NCI-H526 (cell line): ENCODE measurements at places on chromosomes 16 and 17.

- DNase-seq = peak; percentile 48
Measured at GRCh38 chr16:31460582-31461002, 1.3 kb downstream of the ARMC5 start.

DNA sequence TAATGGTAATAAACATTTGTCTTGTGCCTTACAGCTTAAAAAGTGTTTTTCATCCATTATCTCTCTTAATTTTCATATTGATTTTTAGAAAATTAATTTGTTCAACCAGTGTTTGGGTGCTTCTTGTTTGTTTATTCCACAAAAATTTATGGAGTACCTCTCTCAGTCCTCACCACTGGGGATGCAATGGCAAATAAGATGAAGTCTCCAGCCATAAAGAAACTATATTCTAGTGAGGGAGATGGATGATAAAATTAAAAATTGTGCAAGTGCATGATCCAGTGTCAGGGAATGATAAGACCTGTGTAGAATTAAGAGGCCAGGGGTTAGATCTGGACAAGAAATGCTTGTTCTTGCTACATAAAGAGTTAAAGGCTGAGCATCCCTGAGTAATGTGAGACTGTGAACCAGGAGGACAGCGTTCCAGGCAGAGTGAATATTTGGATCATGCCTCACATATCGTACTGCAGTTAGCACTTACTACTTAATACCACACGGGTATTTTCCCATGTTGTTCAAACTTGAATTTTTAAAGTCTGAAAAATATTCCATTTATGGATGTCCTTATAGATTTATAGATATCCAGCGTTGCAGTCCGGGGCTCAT lies 535.7 kb upstream of the HSBP1 start:
- no peak for DNase-seq

DNA sequence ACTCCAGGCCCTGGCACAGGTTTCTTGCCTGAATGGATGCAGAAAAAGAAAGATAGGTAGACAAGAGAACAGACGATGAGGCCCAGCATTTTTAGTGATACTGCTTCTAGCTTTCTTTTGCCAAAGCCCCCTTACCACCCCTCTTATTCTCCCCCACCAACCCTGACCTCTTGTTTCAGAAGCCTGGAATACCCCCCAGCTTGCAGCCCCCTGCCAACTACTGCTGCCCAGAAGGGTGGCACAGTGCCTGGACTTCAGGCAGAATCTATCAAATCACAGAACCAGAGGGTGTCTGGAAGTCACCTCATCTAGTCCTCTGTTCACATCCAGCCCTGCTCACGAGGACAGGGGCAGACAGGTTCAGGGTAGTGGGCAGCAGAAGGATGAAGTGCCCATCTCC lies 35.6 kb downstream of the NEUROD2 start:
- no peak for DNase-seq

- DNase-seq = no peak
Measured at GRCh38 chr17:36464765-36465088, 21.8 kb upstream of the ZNHIT3 start.

GRCh38 chr17:79154951-79155585 lies 80.4 kb downstream of the ENGASE start:
- peak; percentile 40 for DNase-seq

DNA sequence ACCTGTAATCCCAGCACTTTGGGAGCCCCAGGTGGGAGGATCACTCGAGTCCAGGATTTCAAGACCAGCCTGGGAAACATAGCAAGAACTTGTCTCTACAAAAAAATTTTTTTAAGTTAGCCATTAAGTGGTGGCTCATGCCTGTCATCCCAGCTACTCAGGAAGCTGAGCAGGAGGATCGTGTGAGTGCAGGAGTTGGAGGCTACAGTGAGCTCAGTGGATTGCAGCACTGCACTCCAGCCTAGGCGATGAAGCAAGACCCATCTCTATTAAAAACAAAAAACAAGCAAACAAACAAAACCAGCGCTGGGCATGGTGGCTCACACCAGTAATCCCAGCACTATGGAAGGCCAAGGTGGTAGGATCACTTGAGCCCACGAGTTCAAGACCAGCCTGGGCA lies 38.0 kb downstream of the HEATR3 start:
- DNase-seq = no peak

DNA sequence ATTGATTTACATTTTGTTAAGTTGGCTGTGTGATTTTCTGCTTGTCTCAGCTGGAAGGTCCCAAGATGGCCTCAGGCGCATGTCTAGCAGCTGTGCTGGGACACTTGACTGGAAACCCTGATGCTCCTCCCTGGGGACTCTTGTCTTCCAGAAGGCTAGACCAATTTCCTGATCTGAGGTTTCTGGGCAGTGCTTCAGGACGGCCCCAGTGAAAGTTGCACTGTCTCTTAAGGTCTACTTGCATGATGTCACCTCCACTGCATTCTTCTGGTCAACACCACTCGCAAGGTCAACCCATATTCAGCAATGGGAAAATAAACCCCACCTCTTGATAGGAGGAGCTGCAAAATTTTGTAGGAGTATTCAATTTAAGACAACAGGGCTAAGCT lies 116.0 kb downstream of the SALL1 start:
- no peak for DNase-seq

DNA sequence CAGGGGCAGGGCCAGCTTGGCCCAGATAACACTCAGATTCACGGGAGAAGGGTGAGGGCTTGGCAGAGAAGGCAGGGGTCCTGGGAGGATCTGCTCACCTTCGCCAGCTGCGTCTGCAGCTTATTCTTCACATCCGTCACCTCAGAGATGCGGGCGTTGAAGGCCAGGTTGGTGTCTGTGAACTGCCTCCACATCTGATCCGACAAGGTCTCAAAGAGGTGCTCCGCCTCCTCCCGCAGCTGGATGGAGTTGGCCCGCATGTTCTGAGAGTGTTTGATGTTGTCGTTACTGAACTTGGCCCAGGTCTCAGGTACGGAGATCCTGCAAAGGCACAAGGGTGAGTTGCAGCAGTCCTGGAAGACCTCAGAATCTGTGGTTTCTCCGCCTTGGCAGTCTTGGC lies 18.9 kb downstream of the TEKT5 start:
- no peak for DNase-seq

DNA sequence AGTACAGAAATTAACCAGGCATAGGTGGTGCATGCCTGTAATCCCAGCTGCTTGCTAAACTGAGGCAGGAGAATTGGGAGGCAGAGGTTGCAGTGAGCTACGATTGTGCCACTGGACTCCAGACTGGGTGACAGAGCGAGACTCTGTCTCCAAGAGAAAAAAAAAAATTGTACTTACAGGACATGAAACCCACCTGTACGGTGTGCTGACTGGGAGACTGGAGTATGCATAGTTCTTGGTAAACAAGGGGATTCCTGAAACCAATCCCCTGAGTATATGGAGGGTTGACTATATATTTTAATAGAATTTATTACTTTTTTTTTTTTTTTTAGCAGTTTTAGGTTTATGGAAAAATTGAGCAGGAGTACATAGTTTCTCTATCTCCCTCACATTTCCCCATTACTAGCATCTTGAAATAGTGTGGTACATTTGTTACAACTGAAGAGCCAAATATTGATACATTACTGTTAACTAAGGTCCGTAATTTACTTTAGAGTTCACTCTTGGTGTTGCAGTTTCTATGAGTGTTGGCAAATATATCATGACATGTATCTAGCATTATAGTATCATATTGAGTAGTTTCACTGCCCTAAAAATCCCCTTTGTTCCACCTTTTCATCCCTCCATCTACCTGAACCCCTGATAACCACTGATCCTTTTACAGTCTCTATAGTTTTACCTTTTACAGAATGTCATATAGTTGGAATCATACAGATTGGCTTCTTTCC lies 19.3 kb downstream of the TENT4B start:
- no peak for DNase-seq

GRCh38 chr17:34369571-34369970 lies 6.5 kb upstream of the CCL1 start:
- no peak for DNase-seq

DNA sequence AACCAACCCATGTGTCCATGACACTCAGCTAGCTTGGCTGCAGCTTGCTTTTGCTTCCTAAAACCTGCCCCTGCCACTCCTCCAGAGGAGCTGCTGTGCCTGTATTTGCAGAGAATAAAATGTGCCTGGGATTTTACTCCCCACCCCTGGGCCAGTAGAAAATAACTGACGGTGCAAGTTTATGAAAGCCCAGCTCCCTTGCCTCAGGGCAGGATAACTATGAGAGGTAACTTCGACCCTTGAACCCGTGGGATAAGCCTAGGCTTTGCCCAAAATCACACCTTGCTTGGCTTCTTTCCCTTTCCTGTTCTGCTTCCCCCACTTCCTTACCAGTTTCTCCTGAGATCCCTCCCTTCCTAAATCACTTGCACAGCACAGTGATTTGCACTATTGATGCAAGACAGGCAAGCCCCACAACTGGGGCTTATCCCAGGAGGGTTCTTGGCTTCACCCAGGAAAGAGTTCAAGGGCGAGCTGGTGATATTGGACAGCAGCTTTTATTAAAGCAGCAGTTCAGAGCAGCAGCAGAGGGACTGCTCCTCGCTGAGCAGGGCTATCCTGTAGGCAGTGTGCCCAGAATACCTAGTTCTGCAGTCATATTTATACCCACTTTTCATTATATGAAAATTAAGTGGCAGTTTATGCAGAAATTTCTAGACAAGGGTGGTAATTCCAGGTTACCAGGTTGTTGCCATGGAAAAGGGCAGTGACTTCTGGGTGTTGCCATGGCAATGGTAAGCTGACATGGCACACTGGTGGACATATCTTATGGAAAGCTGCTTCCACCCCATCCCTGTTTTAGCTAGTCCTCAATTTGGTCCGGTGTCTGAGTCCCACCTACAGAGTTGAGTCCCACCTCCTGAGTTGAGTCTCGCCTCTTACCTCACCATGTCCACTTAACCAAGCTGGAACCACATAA lies 6.3 kb upstream of the ERCC4 start:
- no peak for DNase-seq

- DNase-seq = no peak
Measured at GRCh38 chr16:3909791-3910583, 29.5 kb upstream of the CREBBP start.

DNA sequence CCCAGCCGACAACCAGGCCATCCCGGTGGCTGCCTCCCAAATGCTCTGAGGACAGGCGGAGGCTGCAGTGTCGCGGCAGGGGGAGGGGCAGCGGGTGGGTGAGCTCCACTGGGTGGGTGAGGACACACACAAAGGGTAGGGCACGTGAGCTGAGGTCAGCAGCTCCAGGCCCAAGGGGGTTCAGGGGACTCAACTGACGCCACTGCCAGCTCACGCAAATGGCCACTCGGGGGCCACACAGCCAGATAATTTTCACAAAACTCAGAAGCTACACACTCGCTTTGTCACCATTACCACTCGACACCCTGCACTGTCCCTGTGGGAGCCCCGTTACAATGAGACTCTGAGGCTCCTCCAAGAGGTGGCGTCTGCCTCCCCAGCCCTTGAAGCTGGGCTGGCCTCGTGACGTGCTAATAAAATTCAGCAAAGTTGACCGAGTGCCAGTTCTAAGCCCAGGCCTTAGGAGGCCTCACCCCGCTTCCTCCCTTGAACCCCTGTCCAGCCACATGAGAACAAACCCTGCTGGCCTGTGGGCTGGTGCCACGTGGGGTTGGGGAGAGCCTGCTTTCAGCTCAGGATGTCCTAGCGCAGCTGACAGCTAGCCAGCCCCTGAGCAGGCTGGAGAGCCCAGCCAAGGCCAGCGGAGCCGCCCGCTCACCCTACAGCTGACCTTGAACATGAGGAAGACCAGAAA lies 56.9 kb downstream of the RMI2 start:
- no peak for DNase-seq

- no peak for DNase-seq
Measured at GRCh38 chr16:31695667-31696066, 168.0 kb downstream of the AHSP start.

- DNase-seq = no peak
Measured at GRCh38 chr17:64061178-64061898, 40.9 kb upstream of the ICAM2 start.

GRCh38 chr16:67537636-67538591 lies 9.3 kb downstream of the RIPOR1 start:
- peak; percentile 29 for DNase-seq

DNA sequence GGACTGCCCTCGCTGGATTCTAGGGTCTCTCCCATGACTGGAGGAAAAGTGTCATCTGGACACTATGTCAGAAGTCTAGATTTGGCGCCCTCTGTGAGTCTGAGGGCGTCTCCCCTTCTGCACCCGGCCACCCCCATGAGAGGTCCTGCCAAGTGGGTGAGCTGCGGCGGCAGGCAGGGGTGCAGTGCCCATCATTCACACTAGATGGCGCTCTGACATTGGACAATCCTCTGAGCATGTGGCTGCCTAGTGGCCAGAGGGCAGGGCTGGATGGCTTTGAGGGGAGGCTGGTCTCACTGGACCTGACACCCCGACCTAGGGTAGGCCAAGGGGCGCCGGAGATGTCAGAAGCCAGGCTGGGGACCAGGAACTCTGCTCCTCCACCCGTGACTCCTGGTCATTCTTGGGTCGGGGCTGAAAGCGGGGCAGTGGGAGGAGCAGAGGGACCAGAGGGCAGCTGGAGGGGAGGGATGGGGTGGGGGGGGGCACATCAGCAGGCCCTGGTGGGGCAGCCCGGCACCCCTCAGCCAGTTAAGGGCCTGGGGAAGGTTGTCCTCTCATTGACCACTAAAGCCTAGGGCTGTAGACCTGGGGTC lies 28.0 kb downstream of the MRM1 start:
- DNase-seq = peak; percentile 37

GRCh38 chr17:16258901-16259300 lies 41.9 kb downstream of the PIGL start:
- no peak for DNase-seq

DNA sequence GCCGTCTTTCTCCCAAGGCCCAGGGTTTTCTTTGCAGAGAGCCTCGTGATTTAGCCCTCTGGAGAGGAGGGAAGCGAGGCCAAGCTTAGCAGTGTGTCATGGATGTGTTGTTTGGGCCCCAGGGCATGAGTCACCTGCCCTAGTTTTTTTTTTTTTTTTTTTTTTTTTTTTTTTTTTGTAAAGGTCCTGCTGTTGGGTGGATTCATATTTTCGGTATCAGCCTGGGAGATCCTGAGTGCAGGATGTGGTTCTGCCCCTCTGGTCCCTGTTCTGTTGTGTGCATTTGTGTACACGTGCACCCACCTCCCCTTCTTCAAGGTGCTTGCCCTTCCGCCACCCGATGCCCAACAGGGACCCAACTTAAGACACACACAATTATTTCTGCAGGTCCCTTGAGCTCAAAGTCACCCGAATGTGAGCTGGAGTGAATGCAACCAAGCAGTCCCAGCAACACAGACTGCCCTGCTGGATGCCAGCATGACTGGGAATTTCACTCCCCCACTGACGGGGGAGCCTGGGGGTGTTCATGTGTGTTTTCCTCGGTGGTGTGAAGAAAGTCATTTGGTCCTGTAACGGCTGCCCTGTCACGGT lies 265.8 kb upstream of the TNRC6C start:
- DNase-seq = no peak

GRCh38 chr17:73731733-73732132 lies 87.5 kb upstream of the SDK2 start:
- no peak for DNase-seq
